ENCODE measurements at places on chromosomes 11 and 22. TPM values are rescaled to one million over a fixed set of nuclear protein-coding genes. Genes with fewer than 3 reads are reported as not detected.

Gene BBS1
- polyA plus RNA-seq, result 10.3 TPM

Gene C11orf21
- 6.2 TPM for polyA plus RNA-seq

Gene TRIM22
- 210 TPM for polyA plus RNA-seq

Gene HSPA8
- polyA plus RNA-seq, result 1,082 TPM

Gene NXPE4
- polyA plus RNA-seq, result not detected

Gene APOBEC3B
- polyA plus RNA-seq, result 7.0 TPM

Gene HTR3B
- polyA plus RNA-seq, result not detected

Gene PRRG4
- polyA plus RNA-seq, result not detected

Gene AMOTL1
- polyA plus RNA-seq, result not detected

Gene CCDC85B
- 83.9 TPM for polyA plus RNA-seq

Gene CYP2D6
- polyA plus RNA-seq, result not detected

Gene GP1BB
- 2.0 TPM for polyA plus RNA-seq

Gene DNAJB7
- 0.09 TPM for polyA plus RNA-seq

Gene PHOX2A
- polyA plus RNA-seq, result not detected

Gene KDM4D
- 0.99 TPM for polyA plus RNA-seq

Gene GPHA2
- not detected for polyA plus RNA-seq

Gene PIH1D2
- polyA plus RNA-seq, result not detected

Gene FAT3
- not detected for polyA plus RNA-seq

Gene SCGB1D2
- polyA plus RNA-seq, result not detected

Gene OR51B4
- not detected for polyA plus RNA-seq

Gene CRYAB
- polyA plus RNA-seq, result not detected

Gene TMEM121B
- polyA plus RNA-seq, result not detected

Gene RAB38
- polyA plus RNA-seq, result not detected

Gene FGF4
- polyA plus RNA-seq, result not detected

Gene ACRV1
- not detected for polyA plus RNA-seq

Gene MS4A15
- not detected for polyA plus RNA-seq

Gene BCO2
- polyA plus RNA-seq, result 0.30 TPM

Gene P4HA3
- not detected for polyA plus RNA-seq

Gene BIRC2
- polyA plus RNA-seq, result 28.4 TPM

Gene CDCA5
- 2.0 TPM for polyA plus RNA-seq

Gene APOBEC3A
- not detected for polyA plus RNA-seq

Gene OR52W1
- polyA plus RNA-seq, result not detected

Gene SOX10
- not detected for polyA plus RNA-seq

Gene SYT13
- polyA plus RNA-seq, result not detected

Gene HBG2
- 1.0 TPM for polyA plus RNA-seq

Gene OR8G5
- polyA plus RNA-seq, result not detected

Gene TMPRSS4
- not detected for polyA plus RNA-seq

Gene MS4A12
- not detected for polyA plus RNA-seq

Gene NFAM1
- polyA plus RNA-seq, result 1.1 TPM

Gene MPEG1
- 51.8 TPM for polyA plus RNA-seq

Gene LRRC51
- 4.1 TPM for polyA plus RNA-seq

Gene OR8D1
- polyA plus RNA-seq, result not detected

Gene MMP12
- not detected for polyA plus RNA-seq

Gene IL18BP
- 41.5 TPM for polyA plus RNA-seq

Gene UBQLNL
- polyA plus RNA-seq, result not detected

Gene RIMBP3B
- polyA plus RNA-seq, result 0.16 TPM

Gene RAB39A
- 0.69 TPM for polyA plus RNA-seq

Gene RIMBP3C
- 0.29 TPM for polyA plus RNA-seq

Gene PGA5
- not detected for polyA plus RNA-seq

Gene FERMT3
- 149 TPM for polyA plus RNA-seq

Gene MPZL2
- not detected for polyA plus RNA-seq

Gene CCDC15
- 0.79 TPM for polyA plus RNA-seq

Gene GGTLC2
- not detected for polyA plus RNA-seq
